ENCODE measurements at places on chromosomes 7 and 10.

GRCh38 chr7:98452791-98453190 is 51.9 kb upstream of the BAIAP2L1 start:
- no peak for DNase-seq

- no peak for DNase-seq
Observed at GRCh38 chr7:81031243-81031642, 112.4 kb upstream of the SEMA3C start.

DNA sequence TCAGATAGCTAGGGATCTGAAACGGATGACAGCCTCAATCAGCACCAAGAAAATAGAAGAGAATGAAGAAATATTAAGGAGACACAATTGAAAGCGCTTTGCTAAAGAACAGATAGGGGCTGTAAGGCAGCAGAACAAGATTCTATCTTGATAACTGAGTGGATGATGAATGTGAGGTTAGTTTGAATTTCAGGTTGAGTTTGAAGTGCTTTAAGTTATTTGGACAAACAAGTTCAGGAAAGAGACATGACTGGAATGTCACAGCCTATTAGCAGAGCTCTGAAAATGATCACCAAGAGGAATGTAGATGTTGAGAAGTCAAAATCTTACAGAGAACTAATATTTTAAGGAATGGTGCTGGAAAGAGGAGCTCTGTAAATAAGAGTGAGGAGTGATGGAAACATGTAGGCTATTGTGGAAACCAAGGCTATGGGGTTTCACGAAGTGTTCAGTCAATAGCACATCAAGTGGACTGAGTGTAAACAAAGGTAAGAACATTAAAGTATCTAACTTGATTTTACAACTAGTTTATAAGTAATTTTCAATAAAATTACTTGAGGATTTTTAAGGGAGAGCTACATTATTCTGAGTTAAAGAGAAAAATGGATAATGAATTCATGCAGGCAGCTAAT is 61.6 kb downstream of the MEST start:
- no peak for DNase-seq

DNA sequence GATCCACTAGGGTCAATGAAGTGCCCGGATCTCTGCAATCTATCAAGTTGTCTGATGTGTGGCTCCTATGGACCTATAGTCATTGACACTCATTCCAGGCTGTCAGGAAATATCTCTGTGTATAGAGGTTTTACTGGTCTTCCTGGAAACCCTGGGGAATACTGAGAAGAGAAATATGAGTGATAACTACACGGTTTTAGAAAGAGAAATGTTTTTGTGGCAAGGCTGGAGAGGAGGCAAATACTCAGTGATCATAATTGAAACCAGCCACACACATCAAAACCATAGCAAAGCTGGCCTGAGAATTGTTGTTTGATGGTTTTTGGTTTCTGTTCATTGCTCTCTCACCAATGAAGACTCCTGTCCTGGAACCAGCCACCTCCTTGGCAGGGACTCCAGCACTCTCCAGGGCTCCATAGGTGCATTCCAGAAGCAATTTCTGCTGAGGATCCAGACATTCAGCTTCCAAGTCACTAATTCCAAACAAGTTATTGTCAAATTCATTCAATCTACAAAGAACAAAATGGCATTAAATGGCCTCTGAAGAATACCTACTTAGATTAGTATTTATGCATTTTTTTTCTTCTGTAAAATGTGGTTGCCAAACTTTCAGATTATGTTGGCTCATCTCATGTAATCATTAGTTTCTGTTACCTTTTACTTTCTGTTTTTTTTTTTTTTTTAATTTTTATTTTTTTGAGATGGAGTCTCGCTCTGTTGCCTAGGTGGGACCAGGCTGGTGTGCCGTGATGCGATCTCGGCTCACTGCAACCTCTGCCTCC is 108.6 kb upstream of the ABI1 start:
- DNase-seq: peak; percentile 20

GRCh38 chr10:91978585-91978984 is 55.0 kb downstream of the BTAF1 start:
- no peak for DNase-seq

- DNase-seq: no peak
Observed at GRCh38 chr7:71925663-71926062, 486.5 kb downstream of the CALN1 start.

GRCh38 chr7:3461923-3462322 is 160.9 kb downstream of the SDK1 start:
- peak; percentile 87 for DNase-seq

GRCh38 chr10:28627102-28627501 is 50.2 kb upstream of the BAMBI start:
- DNase-seq: no peak

DNA sequence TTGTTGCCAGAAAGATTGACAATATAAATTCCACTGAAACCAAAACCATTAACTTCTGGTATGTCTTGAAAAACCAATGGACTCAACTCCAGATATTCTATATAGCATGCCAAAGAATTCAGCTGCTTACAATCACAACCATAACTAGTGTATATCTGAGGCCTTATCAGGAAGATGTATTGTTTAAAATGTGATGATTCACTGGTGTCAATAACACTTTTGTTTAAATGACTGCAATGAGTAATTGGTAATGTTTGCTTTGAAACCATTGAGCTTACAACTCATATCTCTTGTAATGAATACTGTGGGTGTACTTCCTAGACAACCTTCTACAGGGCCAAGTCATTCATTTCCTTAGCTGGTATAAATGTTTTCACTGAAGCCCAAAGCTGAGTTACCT is 727.9 kb upstream of the KCND2 start:
- DNase-seq: no peak

- DNase-seq: no peak
Observed at GRCh38 chr10:24152270-24152669, 56.7 kb upstream of the KIAA1217 start.

DNA sequence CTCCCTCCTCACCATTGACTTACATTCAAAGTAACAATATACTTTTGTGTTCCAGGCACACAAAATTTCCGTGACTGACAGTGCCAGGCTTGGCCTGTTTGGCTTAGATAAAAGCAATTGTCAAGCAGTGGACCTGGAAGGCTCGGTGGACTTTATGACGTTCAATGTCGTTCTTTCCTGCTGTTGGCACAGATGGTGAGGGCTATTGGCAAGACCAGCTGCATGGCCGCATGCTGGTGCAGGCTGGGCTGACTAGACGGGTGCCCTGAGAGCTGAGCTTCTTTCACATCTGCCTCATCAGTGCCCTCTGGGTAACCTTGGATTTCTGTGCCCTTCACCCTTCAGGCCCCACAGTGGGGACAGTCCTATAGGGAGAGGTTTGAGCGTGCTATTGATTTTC is 45.2 kb downstream of the WIPF3 start:
- no peak for DNase-seq

- DNase-seq: peak; percentile 72
Observed at GRCh38 chr7:150514748-150515222, at the start of gene GIMAP7. GIMAP7 (plus strand) TSS chr7:150514872; CDS start chr7:150519975, 5,103 bp downstream.

All from activated CD8-positive, alpha-beta T cell treated with anti-CD3 and anti-CD28 coated beads for 36 hours (primary cell).